GM04504 (cell line): ENCODE measurements at places on chromosomes 11 and 22.

DNA sequence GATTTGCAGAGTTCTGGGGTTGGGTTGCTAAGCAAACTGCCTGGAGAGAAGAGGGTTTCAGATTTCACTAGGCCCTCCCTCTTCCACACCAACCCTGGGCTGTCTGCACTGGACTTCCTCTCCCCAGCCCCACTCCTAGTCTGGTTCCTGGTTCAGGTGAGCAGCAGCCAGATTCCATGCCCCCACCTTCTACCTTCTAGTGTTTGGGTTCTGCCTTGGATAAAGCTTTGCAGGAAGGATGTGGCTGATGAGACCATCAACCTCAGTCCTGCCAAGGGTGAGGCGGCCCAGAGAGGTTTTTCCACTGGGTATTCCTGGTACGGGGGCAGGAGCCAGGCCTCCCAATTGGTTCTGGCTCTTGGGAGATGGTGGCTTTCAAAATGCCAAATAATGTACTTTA lies 68.3 kb downstream of the BCR start:
- no peak for DNase-seq

GRCh38 chr11:120017582-120018150 lies 120.2 kb downstream of the TRIM29 start:
- no peak for DNase-seq

GRCh38 chr11:117980280-117980679 lies 5.9 kb upstream of the IL10RA start:
- no peak for DNase-seq

DNA sequence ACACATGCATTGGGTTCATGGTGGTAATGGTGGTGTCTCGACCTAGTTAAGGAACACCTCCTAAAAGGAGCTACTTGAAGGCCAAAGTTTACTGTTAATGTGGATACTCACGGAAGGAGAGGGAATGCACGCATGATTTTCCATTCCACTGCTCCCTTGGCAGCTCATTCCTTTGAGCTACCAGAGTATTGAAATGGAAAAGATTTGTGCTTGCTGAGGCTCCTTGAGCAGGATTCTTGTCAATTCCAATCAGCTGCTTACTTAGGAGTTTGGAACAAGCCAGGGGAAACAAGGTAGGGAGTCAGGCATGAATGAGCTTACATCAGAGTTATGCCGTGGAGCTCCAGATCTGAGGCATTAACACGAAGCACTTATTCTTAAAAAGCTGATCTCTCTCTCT lies 108.8 kb downstream of the GRIA4 start:
- DNase-seq, result no peak

DNA sequence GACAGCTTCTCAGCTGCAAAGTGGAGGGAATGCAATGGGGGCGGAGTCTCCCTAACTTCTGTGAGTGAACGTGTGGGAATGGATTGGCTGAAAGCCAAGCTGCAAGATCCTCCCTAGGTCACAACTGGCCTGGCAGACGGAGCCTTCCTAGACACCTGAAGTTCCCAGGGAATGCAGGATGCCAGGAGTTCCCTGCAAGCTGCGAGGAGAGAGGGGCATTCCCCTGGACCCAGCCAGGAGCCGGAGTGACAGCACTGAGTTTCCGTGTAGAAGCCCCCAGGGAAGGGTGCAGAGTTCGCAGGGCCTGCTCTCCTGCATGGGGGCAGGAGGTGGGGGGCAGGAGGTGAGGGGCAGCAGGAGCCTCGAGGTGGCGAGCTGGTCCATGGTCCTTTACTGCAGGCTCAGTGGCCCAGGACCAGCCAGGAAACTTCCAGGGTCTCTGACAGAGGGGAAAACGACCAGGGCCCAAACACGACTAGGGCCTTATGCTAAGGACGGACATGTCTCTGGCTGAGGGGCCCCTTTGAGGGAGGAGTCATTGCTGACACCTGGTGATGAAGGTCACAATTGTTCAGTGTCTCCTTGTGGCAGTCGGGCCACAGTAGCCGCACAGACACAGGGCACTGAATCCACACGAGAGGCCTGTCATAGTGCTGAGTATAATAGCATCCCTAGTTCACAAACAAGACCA lies 141.4 kb downstream of the FBXO7 start:
- DNase-seq, result no peak

GRCh38 chr11:19814421-19814820 lies 101.8 kb downstream of the NAV2 start:
- no peak for DNase-seq

DNA sequence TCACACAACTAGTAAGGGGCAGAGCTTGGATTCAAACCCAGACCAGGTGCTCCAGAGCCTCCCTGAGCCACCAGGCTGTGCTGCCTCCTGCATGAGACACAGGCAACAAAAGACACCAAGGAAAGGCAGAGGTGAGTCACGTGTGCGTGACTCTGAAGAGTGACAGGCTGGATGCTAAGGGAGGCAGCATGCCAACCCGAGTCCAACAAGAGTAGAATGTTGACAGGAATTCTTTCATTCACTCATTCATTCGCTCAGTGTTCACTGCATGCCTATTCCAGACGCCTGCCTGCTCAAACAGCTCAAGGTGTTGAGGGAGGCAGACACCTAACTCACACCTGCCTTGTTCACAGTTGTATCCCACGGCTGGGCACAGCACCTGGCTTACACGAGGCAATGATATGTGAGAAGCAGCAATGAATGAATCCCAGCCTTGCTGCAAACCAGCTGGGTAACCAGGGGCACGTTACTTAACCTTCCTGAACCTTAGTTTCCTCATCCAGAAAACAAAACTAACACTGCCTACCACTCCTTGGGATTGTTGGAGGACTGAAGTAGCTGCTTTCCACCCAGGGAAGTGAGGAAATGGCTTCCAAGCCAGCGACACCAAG lies 73.8 kb upstream of the ARFGAP3 start:
- DNase-seq, result no peak

GRCh38 chr11:119626871-119627270 lies 102.1 kb downstream of the NECTIN1 start:
- DNase-seq, result no peak

DNA sequence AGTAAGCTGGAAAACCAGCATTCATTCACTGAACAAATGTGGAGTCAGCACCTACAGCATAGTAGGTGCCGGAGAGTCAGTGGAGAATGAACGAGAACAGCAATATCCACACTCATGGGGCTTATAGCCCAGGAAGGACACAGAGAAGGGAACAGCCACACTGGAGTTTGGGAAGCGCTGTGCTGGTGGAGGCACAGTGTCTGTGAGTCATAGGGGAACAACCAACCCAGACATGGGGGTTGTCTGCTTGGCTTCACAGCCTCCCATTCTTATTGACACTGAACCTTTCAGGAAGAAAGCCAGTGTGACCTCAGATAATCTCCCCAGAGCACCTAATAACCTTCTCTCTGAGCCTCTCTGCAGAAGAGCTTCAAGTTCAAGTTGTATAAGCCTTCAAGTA lies 56.6 kb upstream of the UBASH3B start:
- DNase-seq, result no peak

DNA sequence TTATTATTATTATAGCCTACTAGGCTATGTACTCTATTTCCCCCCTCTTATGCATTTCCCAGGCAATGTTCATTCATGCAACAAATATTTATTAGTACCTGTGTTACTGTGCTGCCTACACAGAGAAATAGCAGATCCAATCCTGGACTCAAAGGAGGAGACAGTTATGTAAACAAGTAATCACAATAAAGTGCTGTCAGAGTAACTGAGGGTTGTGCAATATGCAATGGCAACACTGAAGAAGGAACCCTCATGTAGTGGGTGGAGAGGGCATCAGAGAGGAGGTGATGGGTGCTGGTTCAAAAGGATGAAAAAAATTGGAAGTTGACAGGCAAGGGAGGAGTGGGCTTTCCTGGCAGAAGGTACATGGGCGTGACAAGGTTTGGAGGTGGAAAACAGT lies 886 bp upstream of the P4HA3 start:
- DNase-seq, result no peak

DNA sequence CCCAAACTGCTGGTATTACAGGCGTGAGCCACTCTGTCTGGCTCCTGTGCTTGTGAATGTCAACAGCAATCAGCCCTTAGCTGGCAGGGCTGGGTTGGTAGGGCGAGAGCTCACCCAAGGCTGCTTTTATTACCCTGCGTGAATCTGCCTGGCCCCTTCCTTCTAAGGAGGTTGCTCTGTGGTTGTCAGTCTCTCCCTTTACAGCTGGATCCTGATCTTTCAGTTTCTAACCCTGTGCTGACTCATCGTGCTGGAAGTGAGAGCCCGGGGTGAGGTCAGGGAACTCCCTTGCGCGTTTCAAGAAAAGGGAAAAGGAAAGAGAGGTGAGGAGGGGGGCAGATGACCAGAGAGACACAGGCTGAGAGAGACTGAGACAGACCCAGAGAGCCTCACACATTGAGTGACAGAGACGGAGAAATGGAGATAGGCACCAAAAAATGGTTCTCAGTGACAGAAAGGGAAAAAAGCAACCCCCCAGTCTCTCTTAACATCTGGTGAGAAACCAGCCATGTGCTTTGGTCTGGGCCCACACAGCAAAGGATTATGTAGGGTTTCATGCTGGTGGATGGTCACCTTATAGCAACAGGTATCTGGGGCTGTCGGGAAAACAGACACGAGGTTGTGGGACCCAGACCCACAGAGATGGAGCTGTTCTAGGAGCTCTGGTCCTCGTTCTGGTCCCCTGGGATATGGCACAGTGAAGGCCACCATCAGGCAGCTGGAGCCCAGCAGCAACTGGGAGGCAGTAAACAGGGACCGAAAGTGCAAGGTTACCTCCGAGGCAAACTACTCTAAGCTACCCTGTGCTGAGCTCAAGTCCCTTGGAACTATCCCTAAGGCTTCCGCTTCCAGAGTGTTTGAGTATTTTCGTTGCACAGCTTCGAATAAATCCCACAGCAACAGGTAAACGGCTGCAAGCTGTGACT lies 2.5 kb downstream of the TCN2 start:
- peak; percentile 73 for DNase-seq

DNA sequence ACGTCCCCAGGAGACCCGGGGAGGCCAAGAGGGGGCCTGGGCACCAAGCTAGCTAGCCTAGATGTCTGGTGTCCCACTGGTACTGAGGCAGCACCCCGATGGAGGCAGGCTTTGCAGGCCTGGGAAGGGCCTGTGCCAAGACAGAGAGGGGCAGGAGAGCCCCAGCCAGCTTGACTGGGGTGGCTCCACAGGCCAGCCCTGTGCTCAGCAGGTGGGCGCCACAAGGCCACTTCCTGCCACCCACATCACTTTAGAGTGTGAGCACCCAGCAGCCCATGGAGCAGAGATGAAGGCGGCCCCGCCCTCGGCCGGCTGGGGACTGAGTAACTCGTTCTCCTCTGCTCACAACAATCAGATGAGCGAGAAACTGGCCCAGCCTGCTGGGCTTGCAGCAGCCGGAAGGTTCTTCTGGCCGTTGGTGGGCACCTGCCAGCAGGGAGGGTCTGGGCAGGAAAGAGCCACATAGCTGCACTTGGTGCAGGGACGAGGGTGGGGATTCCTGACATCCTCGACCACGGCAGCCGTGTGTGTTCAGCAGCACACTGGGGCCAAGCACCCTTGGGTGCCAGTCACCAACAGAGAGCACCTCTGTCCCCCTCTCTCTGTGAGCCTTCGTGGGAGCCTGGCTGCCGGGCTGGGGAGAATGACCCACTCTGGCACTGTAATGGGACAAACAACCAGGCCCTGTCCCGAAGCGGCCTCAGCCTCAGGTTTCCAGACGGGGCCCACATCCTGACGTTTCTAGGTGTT lies 7.6 kb downstream of the OSBPL5 start:
- DNase-seq, result no peak

DNA sequence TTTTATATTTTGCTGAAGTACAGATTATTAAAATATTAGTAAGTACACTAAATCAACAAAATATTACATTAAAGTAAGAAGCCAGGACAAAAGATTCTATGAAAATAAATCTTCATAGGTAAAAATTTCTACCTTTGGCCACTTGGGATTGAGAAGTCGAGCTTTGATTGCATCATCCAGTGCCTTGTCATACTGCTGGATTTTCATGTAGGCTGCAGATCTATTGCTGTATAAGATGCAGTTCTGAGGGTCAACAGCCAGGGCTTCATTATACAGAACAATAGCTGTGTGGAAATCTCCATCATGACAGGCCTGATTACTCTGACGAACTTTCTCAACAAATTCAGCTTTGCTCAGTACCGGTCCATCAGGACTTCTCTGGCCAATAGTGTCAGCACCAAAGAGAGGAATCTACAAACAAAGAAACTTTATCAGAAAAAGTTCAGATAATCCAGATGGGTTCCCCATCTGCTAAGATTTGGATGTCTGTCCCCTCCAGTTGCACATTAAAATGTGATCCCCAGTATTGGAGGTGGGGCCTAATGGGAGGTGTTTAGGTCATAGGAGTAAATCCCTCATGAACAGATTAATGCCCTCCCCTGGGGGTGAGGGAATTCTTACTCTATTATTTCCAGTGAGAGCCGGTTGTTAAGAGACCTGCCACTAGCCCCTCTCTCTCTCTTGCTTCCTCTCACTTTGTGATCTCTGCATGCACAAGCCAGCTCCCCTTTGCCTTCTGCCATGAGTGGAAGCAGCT lies 50.0 kb downstream of the TTC28 start:
- no peak for DNase-seq

DNA sequence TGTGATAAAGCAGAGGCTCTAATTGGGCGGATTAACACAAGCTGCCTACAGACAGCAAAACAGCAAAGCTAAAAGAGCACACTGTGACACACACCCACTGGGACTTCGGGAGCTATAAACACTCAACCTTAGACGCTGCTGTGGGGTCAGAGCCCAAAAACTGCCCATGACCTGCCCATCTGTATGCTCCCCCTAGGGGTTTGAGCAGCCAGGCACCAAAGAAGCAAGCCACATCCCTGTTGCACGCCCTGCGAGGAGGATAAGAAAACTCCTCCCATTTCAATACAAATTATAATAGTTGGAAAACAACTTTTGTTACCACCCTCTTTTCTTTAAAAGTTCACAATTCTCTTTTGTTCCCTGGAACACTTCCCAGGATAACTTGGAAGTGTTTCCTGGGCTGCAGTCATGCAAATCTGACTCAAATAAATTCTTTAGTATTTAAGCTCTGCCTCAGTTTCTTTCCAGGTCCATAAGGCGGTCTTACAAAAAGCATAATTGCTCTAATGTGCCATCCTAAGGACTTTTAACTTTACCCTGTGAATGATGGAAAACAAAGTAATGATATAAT lies 86.4 kb downstream of the DLG2 start:
- no peak for DNase-seq

- DNase-seq, result no peak
Measured at GRCh38 chr11:72751116-72752087, 806 bp downstream of the ARAP1 start.
